HFF-Myc (cell line): ENCODE measurements at places on chromosomes 7 and 10.

GRCh38 chr7:14900051-14900450 lies 2.5 kb downstream of the DGKB start:
- DNase-seq: no peak

DNA sequence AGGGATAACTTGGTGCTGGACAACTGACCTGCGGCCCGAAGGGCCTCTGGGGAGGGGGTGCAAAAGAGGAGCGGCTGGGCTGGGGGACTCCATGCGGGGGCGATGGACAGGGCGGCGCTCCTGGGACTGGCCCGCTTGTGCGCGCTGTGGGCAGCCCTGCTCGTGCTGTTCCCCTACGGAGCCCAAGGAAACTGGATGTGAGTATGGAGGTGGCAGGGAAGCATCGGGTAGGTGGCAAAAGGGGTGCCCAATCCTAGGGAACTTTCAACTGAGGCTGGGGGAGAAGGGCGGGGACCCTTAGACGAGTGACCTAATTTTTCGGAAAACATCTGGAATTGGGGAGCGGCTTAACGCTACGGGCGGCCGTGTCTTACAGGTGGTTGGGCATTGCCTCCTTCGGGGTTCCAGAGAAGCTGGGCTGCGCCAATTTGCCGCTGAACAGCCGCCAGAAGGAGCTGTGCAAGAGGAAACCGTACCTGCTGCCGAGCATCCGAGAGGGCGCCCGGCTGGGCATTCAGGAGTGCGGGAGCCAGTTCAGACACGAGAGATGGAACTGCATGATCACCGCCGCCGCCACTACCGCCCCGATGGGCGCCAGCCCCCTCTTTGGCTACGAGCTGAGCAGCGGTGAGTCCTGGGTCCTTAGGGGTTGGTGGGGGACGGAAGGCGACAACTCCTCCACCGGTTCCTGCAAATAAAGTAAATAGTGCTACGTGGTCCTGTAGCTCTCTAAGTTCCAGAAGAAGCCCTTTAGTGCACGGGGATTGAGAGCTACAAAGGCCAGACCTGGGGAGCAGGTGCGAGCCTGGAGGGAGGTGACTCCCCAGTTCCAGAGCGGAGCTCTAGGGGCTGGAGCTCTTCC lies 622 bp downstream of the WNT16 start:
- DNase-seq: no peak

GRCh38 chr10:48693206-48693605 lies 8.5 kb downstream of the WDFY4 start:
- DNase-seq: no peak

DNA sequence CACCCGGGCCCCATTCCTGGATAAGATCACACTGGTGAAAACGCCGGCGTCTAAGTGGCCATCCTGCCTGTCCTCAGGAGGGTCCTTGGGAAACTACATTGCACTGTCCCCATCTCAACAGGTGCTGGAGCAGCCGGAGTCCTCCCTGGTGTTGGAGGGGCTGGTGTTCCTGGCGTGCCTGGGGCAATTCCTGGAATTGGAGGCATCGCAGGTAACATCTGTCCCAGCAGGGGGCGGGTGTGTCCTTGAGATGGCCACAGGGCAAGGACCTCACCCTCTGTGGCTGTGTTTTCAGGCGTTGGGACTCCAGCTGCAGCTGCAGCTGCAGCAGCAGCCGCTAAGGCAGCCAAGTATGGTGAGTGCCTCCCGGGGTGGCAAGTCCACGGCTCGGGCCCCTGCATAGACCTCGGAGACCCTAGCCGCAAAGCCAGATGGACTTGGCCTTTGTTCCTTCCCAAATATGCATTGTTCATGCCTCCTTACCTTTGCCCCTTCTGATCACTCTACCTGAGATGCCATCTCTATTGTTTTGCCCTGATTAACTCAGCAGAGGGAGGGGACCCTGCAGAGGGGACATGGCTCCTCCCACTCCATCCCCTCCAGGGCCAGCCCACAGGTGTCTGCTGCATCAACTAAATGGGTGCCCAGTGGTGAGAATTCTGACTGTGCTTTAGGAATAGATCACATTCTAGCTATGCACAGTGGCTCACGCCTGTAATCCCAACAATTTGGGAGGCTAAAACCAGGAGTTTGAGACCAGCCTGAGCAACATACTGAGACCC lies 23.8 kb downstream of the ELN start:
- no peak for DNase-seq

DNA sequence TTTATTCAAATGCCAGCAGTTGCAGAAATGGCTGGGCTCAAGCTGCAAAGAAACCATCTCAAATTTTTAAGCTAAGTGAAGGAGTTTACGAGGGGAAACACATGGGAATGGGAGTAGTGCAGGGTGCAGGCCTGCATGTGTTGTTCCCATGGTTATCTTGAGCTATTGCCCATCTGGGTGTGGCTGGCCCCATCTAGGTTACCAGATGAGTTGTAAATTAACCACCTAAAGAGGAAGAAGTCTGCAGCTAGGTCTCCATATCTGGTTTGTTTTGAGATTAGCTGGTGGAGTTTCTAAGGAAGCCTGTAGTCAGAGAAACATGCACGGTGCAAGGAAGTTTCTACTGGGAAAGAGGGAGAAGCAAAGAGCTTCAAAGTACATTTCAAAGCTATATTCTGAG lies 23.3 kb upstream of the STEAP2 start:
- DNase-seq: no peak

- no peak for DNase-seq
These were observed 75.9 kb downstream of the OAT start for GRCh38 chr10:124342821-124343170.
